Right renal cortex interstitium (tissue), 3 donors: ENCODE measurements at places on chromosomes 2 and 18. TPM values are rescaled to one million over a fixed set of nuclear protein-coding genes. Genes with fewer than 3 reads are reported as not detected.

DNA sequence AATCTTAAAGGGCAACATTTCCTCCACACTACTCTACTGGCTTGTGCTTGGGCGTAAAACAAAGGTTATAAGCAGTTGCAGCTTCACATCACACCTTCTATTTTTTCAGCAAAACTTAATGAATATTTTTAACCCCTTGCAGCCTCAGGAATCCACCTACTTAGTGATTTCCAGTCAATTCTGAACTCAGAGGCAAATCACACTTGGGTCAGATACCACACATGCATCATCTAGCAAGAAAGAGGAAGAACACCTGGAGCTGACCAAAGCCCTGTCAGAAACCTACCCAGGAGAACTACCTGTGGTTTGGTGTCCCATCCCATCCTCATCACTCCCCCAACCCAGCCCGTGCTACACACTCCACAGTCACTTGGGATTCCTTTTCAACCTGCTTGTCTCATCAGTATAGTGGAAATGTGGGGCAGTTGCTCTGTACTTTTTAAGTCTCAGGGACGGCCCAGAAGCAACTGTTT lies 25.5 kb downstream of the PIAS2 start:
- no peak for DNase-seq

GRCh38 chr2:96145848-96146152 lies 560 bp upstream of the DUSP2 start:
- DNase-seq: no peak

Gene DSC2
- polyA plus RNA-seq: 51.2 TPM

DNA sequence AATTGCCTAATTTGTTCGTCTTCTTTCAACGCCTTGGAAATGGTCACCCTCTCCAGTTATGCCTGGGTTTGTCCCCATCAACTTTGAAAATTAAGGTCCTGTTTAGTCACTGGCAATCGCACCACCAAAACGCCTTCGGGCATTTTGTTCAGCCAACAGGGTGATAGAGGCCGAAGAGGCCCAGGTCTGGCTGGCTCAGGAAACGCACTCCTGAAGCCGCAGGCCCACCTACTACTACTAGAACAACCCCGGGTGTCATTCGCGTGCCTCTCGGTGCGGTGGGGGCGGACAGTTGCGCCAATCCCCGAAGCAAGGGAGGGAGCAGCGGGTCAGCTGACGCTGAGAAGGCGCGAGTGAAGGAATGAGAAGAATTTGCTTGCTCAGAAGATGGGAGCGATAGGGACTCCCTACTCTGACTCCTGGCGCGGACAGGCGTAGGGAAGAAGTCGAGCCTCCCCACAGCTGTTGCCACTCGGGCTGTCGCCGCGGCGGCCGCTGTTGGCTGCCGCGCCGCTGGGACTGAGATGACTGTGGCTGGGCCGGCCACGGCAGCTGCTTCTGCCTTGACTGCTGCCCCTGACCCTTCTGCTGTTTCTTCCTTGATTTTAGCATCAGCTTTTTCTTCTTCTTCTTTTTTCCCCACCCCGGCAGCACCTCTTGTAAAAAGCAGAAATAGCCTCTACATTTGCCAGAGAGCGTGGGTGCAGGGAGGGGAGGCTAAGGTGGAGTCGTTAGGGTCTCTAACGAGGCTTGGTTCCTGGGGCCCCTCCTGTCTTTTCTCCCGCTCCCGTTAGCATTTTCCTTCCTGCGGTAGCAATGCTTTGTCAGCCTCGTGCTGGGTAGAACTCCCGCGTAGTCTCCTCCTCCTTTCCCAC lies 387.6 kb downstream of the FIGN start:
- DNase-seq: peak; percentile 56

- DNase-seq: no peak
Observed at GRCh38 chr2:218631837-218632236, 24.1 kb downstream of the PLCD4 start.

GRCh38 chr2:227383686-227384085 lies 4.1 kb downstream of the SCYGR1 start:
- DNase-seq: no peak

Gene KATNAL2
- 10.8 TPM for polyA plus RNA-seq

DNA sequence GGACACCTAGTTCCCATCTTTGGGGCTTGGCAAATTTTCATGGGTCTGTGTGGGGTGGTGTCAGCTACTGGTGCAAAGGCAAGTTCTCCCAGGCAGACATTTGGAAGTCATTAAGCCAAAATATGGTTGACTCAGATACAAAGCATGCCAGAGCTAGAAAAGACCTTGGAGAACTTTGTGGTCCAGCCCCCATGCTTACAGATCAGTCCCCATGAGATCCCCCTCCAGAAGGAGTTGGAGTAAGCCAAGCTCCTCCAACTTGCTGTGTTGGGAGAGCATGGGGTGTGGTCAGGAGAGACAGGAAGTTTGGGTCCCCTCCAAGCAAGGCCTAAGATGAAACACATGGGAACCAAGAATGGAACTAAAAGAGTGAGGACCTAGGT lies 224.5 kb downstream of the CYP26B1 start:
- no peak for DNase-seq

GRCh38 chr18:23337599-23338444 lies 115.3 kb upstream of the RIOK3 start:
- DNase-seq: peak; percentile 65

GRCh38 chr18:59514203-59514602 lies 155.1 kb upstream of the LMAN1 start:
- no peak for DNase-seq

Gene KCTD1
- polyA plus RNA-seq: 79.6 TPM

- no peak for DNase-seq
Observed at GRCh38 chr2:237126519-237127174, 41.0 kb downstream of the COPS8 start.

- no peak for DNase-seq
Observed at GRCh38 chr2:24332791-24333540, 27.4 kb downstream of the ITSN2 start.

DNA sequence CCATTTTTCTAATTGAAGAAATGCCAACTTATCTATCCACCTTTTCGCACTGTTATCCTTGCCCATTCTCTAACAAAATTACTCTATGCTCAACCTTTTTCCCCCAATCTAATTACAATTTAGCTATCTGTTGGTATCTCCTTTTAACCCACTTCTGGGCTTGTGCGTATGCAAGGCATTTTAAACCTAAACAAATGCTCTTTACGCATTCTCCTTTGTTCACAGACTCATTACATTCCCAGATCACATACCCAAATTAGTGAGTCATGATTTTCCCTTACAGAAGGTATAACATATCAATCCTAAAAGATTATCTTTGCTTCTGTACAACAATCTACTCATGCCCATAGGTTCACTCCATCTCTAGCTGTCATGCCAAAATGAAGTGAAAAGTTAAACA lies 71.7 kb upstream of the LYPD1 start:
- DNase-seq: no peak

- DNase-seq: no peak
Observed at GRCh38 chr2:159017837-159018236, 49.4 kb downstream of the TANC1 start.

Gene PROM2
- 34.5 TPM for polyA plus RNA-seq

Gene ABCA12
- 0.22 TPM for polyA plus RNA-seq

GRCh38 chr2:109304242-109304641 lies 175.2 kb downstream of the SH3RF3 start:
- DNase-seq: no peak

DNA sequence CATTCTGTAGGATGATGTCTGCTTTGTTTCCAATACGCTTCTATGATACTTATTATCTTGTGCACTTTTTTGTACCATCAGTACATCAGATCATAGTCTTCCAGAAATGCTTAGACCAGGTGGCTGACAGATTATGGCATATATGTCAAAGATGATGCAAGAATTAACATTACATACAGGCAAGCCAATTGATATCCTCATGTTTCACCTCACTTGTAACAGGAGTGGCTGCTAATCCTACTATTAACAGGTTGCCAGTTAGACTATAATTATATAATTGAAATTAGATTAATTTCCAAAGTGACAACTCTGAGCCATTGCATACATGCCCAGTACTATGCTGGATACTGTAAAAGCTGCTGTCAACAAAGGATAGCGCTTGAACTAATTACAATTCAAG lies 77.2 kb downstream of the TLK1 start:
- no peak for DNase-seq

Gene OSGEPL1
- 19.5 TPM for polyA plus RNA-seq

- no peak for DNase-seq
Observed at GRCh38 chr2:1656961-1657841, 87.1 kb downstream of the PXDN start.

Gene EXOC6B
- polyA plus RNA-seq: 23.6 TPM

DNA sequence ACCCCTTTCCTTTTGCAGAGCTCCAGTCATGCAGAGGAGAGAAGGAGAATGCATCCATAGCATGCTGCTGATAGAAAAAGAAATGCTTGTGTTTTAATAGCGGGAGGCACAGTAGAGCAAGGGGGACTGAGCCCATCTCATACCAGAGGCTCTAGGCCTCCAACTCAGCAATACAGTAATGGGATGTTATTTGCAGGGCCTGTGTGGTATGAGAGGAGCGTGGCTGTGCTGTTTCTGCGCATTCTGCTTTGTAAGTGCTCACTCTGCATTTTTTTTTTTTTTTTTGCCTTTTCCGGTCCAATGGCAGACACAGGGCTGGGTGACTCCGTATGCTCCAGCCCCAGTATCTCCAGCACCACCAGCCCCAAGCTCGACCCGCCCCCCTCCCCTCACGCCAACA lies 200.0 kb downstream of the GBX2 start:
- DNase-seq: no peak
